Neural cell (in vitro differentiated cells): ENCODE measurements at places on chromosomes 7 and 10. TPM values are rescaled to one million over a fixed set of nuclear protein-coding genes. Genes with fewer than 3 reads are reported as not detected.

HOXA9 gene
- not detected in 2 replicates for polyA plus RNA-seq

CHST15 gene
- polyA plus RNA-seq, result 0.78 and 0.79 TPM in 2 replicates

ITPRID1 gene
- polyA plus RNA-seq, result not detected in 2 replicates

UTF1 gene
- not detected in 2 replicates for polyA plus RNA-seq

ANXA8 gene
- polyA plus RNA-seq, result not detected in 2 replicates

PAX4 gene
- not detected in 2 replicates for polyA plus RNA-seq

KIAA1217 gene
- polyA plus RNA-seq, result 0.20 and 0.22 TPM in 2 replicates

PON3 gene
- polyA plus RNA-seq, result not detected in 2 replicates

FBXL15 gene
- 27.5 and 37.8 TPM in 2 replicates for polyA plus RNA-seq

ANKRD30A gene
- not detected in 2 replicates for polyA plus RNA-seq

CPN1 gene
- not detected in 2 replicates for polyA plus RNA-seq

SPDYE11 gene
- 0.48 and 0.87 TPM in 2 replicates for polyA plus RNA-seq

SP8 gene
- polyA plus RNA-seq, result 8.4 and 8.7 TPM in 2 replicates

SPOCK2 gene
- polyA plus RNA-seq, result 5.6 and 6.2 TPM in 2 replicates

SYT15B gene
- polyA plus RNA-seq, result not detected in 2 replicates

TMEM270 gene
- not detected in 2 replicates for polyA plus RNA-seq

DMBT1 gene
- not detected in 2 replicates for polyA plus RNA-seq

P4HA1 gene
- 16.4 and 24.2 TPM in 2 replicates for polyA plus RNA-seq

FKBP6 gene
- not detected in 2 replicates for polyA plus RNA-seq

NKX2-3 gene
- polyA plus RNA-seq, result not detected in 2 replicates

CDCA7L gene
- polyA plus RNA-seq, result 3.4 and 3.9 TPM in 2 replicates

GPC2 gene
- polyA plus RNA-seq, result 506 and 594 TPM in 2 replicates

AEBP1 gene
- polyA plus RNA-seq, result 0.30 TPM in 1 of 2 replicates, not detected in the other

GPR26 gene
- polyA plus RNA-seq, result 8.0 and 8.1 TPM in 2 replicates

HTRA1 gene
- 1.4 and 1.7 TPM in 2 replicates for polyA plus RNA-seq

IFIT1B gene
- not detected in 2 replicates for polyA plus RNA-seq

TMEM273 gene
- not detected in 2 replicates for polyA plus RNA-seq

PRKAR1B gene
- polyA plus RNA-seq, result 38.6 and 44.1 TPM in 2 replicates

NCF1 gene
- 0.70 TPM in 1 of 2 replicates, not detected in the other for polyA plus RNA-seq

CFAP70 gene
- polyA plus RNA-seq, result 5.8 and 7.3 TPM in 2 replicates

CC2D2B gene
- polyA plus RNA-seq, result 0.61 TPM in 1 of 2 replicates, not detected in the other

IFIT2 gene
- polyA plus RNA-seq, result 0.26 and 1.1 TPM in 2 replicates

PRRT4 gene
- polyA plus RNA-seq, result 32.5 and 34.4 TPM in 2 replicates

PLEKHS1 gene
- polyA plus RNA-seq, result not detected in 2 replicates

CPA2 gene
- 0.41 TPM in 1 of 2 replicates, not detected in the other for polyA plus RNA-seq

HHEX gene
- polyA plus RNA-seq, result not detected in 2 replicates

EFCAB10 gene
- polyA plus RNA-seq, result 0.58 TPM in 1 of 2 replicates, not detected in the other

ATG9B gene
- polyA plus RNA-seq, result 1.2 and 1.4 TPM in 2 replicates

HOXA5 gene
- polyA plus RNA-seq, result not detected in 2 replicates

RBP3 gene
- polyA plus RNA-seq, result not detected in 2 replicates

TSPAN12 gene
- polyA plus RNA-seq, result 2.2 and 3.5 TPM in 2 replicates

IGF2BP3 gene
- polyA plus RNA-seq, result 26.3 and 29.6 TPM in 2 replicates

TACC2 gene
- polyA plus RNA-seq, result 17.6 and 19.9 TPM in 2 replicates

PTN gene
- 14.1 and 19.5 TPM in 2 replicates for polyA plus RNA-seq

COMMD3 gene
- 234 and 272 TPM in 2 replicates for polyA plus RNA-seq

MSMB gene
- not detected in 2 replicates for polyA plus RNA-seq

ARHGEF5 gene
- not detected in 2 replicates for polyA plus RNA-seq

METTL27 gene
- polyA plus RNA-seq, result 1.8 and 2.4 TPM in 2 replicates

CACNB2 gene
- polyA plus RNA-seq, result 14.3 and 16.4 TPM in 2 replicates

TFPI2 gene
- 0.78 TPM in 1 of 2 replicates, not detected in the other for polyA plus RNA-seq

PTPN20 gene
- not detected in 2 replicates for polyA plus RNA-seq

MBL2 gene
- polyA plus RNA-seq, result not detected in 2 replicates

GNAT3 gene
- not detected in 2 replicates for polyA plus RNA-seq

SLC18A2 gene
- 0.05 and 0.24 TPM in 2 replicates for polyA plus RNA-seq

CHCHD1 gene
- polyA plus RNA-seq, result 82.5 and 88.8 TPM in 2 replicates

NEURL1 gene
- 12.3 and 15.7 TPM in 2 replicates for polyA plus RNA-seq

CPA4 gene
- 8.9 and 9.2 TPM in 2 replicates for polyA plus RNA-seq

FAM25G gene
- polyA plus RNA-seq, result not detected in 2 replicates
